ENCODE measurements at places on chromosomes 13 and 19.
A peak's percentile ranks its signal among the peaks of the same experiment; 100 is the strongest.

- no peak for DNase-seq
Observed at GRCh38 chr19:40590464-40591265, 10.5 kb upstream of the LTBP4 start.

GRCh38 chr19:39497996-39498797 is 550 bp upstream of the DLL3 start:
- no peak for DNase-seq

DNA sequence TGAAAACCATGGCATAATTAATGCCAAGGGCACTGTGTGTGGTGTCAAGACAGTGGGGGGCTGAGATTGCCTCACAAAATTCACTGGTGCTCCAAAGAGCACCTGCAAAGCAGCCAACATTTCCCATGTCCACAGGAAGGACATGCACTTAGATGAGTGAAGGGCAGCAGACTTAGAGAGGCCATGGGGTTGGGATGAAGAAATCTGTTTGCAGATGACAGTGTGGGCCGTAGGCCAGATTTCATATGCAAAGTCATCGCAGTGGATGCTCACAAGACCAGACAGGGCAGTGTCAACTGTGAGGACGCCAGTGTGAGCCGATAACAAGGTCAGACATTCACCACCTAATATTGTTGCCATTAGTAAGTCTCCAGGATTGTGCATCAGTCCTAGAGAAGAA is 773.4 kb downstream of the EFNB2 start:
- no peak for DNase-seq

- no peak for DNase-seq
Observed at GRCh38 chr13:67094078-67094477, 136.1 kb downstream of the PCDH9 start.

DNA sequence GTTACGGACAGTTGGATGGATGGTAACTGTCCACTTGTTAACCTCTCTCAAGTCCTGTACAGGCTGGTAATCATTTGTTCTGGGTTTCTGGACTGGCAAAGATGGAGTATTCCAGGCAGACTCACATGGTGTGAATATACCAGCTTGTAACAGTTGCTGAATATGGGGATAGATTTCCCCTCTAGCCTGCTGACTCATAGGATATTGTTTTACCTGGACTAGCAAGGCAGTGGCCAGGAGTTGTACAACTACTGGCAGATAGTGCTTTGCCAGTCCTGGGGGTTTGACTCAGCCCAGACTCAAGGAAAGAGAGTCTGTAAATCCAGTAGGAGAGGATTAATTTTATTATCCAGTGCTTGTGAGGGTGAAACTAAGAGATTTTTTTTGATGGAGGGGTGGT is 74.0 kb downstream of the ZNF100 start:
- peak; percentile 13 for DNase-seq

Data from bronchial epithelial cell (primary cell).